ENCODE measurements at places on chromosomes 4 and X. TPM values are rescaled to one million over a fixed set of nuclear protein-coding genes. Genes with fewer than 3 reads are reported as not detected.

- no peak for DNase-seq
Observed at GRCh38 chrX:16082470-16083085, 40.8 kb upstream of the GRPR start.

DNA sequence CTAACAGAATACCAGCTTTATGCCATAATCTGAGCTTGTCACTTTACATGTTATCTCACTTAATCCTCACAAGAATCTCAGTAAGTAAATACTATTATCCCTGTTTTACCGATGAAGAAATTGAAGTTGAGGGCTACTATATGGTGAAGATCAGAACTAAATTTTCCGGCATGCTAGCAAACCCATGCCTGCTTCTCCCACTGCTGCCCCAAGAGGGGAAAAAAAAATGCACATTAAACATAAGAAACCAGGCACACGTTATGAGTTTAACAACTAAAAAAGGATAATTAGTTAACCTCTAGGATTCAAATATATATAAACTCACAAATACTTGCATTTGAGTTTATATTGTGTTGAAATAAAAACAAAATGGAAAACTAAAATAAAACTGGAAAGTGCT, 10.8 kb downstream of the SLC10A7 start:
- no peak for DNase-seq

DNA sequence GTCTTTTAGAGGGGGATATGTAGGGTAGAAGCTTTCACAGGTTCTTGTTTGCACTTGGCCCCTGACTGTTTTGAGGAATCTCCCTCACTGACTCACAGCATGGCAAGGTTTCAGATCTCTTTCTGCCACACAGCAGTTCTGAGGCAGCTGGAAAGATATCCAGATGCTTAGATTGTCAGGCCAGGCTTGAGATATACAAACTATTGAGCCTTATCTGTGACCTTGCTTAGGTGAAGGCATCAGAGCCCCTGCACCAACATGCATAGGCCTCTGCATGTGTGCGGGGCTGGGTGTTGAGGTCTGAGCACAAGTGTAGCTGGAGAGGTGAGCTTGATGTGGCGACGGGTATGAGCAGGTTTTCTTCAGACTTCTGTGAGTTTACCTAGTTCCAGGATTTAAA, 80.9 kb upstream of the MSANTD1 start:
- DNase-seq, result no peak

MORF4L2 gene
- total RNA-seq, result 231 TPM

DNA sequence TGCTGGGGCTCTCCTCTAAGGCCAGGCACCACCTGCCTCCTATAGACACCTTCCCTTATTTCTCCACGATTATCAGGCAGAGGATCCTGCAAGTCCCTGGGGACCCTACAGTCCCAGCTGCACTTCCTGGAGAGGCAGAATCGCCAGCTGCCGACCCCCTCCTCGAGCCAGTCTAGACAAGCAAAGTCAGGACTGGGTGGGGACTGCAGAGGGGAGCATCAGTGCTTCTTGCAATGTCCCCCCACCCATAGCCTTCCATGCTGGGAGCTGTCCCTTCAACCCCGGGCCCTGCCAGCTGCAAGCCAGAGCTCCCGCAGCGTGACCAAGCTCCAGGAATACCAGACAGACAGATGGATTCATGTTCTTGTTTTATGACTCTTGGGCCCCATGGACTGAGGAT, 1.4 kb upstream of the CRMP1 start:
- DNase-seq, result no peak

- DNase-seq, result no peak
Observed at GRCh38 chr4:96406742-96407141, 566.8 kb downstream of the PDHA2 start.

GRIA3 gene
- total RNA-seq, result 0.99 TPM

DNA sequence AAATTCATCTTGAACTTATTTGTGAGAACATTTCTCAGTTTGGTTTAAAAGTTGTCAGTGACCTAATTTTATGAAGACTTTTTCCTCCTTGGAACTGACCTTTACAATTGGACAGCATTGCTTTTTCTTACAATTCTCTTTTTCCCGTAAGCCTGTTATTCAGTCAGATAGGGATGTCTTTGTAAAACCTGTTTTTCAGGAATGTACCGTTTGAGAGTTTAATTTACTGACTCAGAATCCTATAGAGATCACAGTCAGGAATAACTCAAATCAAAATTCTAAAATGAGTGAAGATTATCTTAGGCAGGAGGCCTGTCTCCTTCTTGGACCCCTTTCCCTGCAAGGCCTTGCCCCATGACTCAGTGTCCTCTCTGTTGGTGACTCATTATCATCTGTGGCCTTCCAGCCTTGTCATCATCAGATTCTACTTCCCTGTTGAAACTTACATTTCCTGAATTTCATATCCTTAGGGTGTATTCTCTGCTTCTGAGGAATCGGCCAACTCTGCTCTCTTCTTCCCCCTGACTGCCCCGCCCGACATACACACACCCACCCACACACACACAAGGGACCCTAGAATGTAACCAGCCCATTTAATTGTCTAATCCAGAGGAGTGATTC, 99.8 kb downstream of the ARHGAP10 start:
- DNase-seq, result no peak
